ENCODE measurements at places on chromosomes 4 and X.

GRCh38 chr4:80097400-80098177 lies 24.6 kb upstream of the ANTXR2 start:
- DNase-seq: no peak

DNA sequence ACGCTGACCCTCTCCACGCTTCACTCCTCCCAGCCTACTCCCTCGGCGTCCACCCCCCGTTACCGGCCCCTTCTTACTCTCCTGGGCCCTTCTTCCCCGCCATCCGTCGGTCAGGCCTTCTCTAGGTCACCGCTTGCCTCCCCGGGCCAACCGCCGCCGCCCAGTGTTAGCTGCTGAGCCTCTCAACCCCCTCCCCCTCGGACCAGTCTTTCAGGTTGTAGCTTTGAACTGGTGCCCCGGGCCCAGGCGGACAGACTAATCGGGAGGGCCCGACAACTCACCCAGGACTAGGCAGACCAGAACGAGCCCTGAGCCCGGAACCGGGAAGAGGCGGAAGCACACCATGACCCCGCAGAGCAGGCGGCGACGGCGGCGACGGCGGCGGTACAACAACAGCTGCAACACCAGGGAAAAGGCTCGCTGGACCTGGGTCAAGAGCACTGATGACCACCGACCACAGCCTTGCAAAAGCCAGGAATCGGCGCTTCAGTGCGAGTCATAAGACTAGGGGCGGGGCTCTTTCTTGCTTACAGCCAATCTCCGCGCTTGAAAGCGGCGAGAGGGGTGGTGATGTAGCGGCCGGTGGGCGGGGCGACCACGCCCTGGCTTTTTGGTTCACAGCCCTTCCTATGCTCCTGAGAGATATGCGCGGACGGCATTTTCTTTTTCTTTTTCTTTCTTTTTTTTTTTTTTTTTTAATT lies at the start of gene LAMP2:
LAMP2 (minus strand) TSS at position 472 of the 701 bp plus-strand sequence; CDS start at position 345, 127 bp downstream.
- DNase-seq: peak; percentile 65

GRCh38 chr4:5913454-5913853 lies 20.6 kb upstream of the CRMP1 start:
- no peak for DNase-seq

GRCh38 chr4:139786494-139787354 lies 121.1 kb downstream of the MGST2 start:
- DNase-seq: no peak

DNA sequence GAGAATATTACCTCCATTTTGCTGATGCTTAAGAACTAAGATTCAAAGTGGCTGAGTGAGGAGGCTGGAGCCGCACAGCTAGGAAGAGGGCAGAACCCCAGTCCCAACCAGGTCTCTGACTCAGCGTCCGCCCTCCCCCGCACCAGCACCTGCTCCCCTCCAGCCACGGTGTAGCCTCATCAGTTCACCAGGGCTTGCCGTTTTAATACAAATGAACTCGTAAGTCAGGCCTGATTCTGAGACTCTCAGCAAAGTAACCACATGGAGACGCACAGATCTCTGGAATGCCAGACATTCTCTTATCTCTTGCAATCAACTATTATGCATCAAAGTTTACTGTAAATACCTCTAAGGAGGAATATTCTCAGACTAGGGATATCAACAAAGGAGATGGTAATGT lies 52.4 kb downstream of the ENPP6 start:
- DNase-seq: no peak

- DNase-seq: no peak
These were observed 45.1 kb upstream of the TAPT1 start for GRCh38 chr4:16271411-16271810.

GRCh38 chr4:185282968-185283367 lies 73.6 kb downstream of the SNX25 start:
- DNase-seq: no peak

DNA sequence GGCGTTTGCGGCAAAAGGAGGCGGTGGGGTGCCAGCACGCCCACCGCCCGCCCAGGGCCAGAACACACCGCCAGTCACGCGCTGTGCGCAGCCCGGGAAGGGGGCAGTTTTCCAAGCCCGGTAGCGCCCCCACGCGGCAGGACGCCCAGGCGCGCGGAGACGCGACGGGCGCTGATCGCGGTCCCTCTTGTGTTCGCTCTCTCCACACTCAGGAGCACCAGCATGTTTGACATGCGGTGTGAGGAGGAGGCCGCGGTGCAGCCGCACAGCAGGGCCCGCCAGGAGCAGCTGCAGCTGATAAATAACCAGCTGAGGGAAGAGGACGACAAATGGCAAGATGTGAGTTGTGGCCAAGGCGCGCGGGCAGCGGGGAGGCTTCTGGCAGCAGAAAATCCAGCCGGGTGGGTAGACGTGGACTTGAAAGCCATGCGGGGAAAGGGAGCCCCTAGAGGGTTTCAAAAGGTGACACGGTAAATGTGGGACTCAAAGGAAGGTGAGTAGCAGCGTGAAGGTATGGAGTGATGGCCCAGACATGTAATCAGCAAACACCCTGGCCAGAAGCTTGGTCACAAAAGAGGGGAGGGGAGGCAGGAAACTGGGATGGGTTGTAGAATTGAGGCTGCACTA lies 104.1 kb downstream of the PHOX2B start:
- DNase-seq: no peak

DNA sequence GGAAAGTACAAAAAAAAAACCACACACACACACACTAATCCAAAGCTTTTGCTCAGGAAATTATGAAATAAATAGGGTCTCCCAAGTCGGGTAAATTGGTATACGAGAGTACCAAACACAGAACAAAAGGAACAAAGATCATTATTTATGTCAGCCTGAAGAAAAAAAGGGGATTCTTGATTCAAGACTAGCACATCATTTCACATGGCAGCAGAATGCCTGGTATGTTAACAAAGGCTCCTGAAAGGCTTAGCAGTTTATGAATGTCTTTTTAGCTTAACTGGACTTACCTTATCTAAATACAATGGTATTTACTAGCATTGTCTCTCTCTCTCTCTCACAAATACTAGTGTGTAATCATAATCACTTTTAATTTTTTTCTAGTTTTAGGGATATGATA lies 11.3 kb downstream of the RAP2C start:
- no peak for DNase-seq

DNA sequence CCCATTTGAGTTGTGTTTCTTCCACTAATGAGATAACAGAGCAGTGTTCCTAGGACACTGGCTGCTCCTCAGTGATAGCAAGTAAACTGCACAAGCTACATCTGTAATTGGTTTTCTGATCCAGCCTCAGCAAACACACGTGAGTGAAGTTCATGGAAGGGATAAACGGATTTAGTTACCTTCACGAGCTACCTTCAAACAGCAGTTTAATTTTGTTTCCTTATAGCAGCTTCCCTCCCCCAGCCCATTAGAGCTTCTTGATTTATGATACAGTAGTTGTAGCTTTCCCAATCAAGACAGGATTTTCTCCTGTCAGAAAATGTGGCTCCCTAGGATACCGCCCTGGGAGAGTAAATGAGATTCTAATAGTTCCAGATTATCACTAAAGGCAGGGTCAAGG lies 634.2 kb upstream of the FAT1 start:
- no peak for DNase-seq

- no peak for DNase-seq
These were observed 81.9 kb downstream of the HCCS start for GRCh38 chrX:11193035-11193469.

GRCh38 chrX:54430519-54430918 lies 9.7 kb upstream of the TSR2 start:
- DNase-seq: no peak

DNA sequence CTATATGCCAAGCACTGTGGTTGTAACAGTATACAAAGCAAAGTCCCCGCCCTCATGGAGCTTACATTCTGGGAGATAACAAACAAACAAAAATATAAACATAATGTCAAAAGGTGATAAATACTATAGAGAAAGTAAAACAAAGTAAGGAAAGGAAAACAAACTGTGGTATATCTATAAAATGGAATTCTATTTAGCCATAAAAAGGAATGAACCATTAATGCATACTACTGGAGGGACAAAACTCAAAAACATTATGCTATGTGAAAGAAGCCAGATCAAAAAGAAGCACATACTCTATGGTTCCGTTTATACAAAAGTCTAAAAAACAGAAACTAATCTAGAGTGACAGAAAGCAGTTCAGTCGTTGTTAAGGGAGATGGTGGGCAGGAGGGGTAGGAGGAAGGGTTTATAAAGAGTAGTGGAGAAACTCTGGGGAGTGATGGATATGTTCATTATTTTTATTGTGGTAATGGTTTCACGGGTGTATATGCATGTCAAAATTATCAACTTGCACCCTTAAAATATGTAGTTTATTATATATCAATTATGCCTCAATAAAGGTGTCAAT lies 31.5 kb downstream of the GPC3 start:
- DNase-seq: no peak

- DNase-seq: no peak
These were observed 140.9 kb upstream of the HPGD start for GRCh38 chr4:174663216-174663615.

DNA sequence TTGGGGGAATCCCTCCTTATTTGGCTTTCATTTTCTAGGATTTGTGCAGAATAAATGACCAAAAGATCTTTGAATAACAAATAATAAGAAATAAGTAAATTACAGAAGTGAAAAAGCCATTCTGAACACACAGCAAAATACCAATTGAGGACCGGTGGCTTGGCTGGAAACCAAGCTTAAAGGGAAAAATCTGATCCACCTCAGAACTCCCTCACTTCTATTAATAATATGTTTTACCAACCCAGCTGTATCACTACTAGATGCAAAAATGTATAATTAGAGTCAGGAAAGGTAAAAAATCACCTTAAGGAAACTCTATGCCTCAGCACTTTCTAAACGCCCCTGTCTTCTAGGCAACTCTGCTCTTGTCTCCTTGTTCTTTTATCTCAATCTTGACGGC lies 77.3 kb downstream of the TSPAN5 start:
- no peak for DNase-seq

DNA sequence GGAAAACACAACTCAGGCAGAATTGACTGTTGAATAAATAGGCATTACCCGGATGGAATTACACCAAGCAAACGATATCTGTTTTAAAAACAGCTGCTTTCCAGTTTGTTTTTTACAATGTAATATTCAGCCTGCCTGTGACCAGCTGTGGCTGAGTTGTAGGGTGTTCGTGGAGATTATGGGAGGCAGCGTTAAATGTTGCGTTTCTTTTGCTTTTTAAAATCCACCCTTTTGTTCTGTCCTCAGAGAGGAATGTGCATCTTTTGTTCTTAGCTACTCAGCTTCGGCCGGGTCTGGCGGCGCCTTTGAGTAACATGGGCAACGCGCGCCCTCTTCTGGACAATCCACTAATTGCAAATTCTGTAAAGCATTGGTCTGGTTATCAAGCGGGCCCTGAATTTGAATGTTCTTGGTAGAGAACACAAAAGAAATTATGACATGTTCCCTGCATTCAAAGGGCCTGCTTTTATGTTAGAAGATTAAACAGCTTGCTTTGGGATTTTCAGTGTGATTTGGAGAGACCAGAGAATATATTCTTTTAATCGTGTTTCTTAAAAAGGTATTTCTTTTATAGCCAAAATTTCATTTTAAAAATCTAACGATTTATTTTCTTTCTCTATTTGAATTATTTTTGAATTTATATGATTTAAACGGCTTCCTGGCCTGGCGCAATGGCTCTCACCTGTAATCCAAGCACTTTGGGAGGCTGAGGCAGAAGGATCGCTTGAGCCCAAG lies 76.3 kb upstream of the TRIM2 start:
- peak; percentile 79 for DNase-seq

DNA sequence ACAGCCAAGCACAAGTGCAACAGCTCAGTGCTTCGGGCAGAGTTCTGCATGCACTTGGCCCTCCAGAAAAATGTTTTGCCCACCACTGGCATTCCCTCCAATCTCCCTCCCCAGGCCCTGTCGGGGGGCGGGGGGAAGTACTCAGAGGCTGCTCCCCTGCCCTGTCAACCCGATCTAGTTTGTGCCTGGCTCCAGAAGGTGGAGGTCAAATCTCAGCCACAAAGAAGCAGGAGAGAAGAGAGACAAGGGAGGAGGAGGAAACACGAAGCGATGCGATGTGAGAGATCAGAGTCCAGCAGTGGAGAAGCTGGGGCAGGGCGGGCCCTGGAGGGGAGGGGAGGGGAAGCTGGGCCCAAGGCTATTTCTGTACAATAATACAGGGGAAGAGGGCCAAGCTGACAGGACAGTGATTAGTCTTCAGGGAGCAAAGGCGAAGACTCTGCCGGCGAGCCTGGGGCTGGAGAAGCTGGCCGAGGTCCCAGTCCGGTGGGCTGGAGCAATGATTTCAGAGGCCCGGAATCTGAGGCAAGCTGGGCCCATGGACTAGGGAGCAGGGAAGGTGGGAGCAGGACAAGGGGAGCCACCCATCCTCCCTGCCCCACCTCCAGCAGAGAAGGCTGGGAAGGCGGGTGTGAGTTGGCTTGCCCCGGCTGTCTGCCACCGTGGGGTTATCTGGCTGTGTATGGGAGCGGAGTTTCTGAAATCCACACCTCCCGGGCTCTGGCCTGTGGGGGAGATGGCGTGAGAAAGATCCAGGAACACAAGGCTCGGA lies 167.1 kb downstream of the EFNB1 start:
- DNase-seq: no peak

GRCh38 chr4:112532267-112532666 lies 16.3 kb upstream of the NEUROG2 start:
- DNase-seq: no peak

GRCh38 chrX:6456196-6456595 lies 78.7 kb downstream of the VCX3A start:
- no peak for DNase-seq
